Type B pancreatic cell (in vitro differentiated cells): ENCODE measurements at places on chromosomes 4 and X.

GRCh38 chr4:31482691-31483090 lies 762.5 kb downstream of the PCDH7 start:
- H3K27ac ChIP-seq: no peak overlapping the region
- no peak for DNase-seq
- no peaks in the 10 kb centered on the region for H3K27me3 ChIP-seq
- H3K36me3 ChIP-seq: no peaks in the 10 kb centered on the region

- H3K36me3 ChIP-seq: no peaks in the 10 kb centered on the region
- no peak for DNase-seq
- no peak overlapping the region for H3K27ac ChIP-seq
- H3K4me3 ChIP-seq: no peak overlapping the region
These were observed 674.3 kb upstream of the AMOT start for GRCh38 chrX:113514906-113515305.

- no peak for DNase-seq
- H3K36me3 ChIP-seq: no peaks in the 10 kb centered on the region
- no peak overlapping the region for H3K27ac ChIP-seq
- H3K4me1 ChIP-seq: peaks cover 39% of the 10 kb centered on the region
- no peak overlapping the region for H3K4me3 ChIP-seq
These were observed 129.8 kb upstream of the LIMCH1 start for GRCh38 chr4:41408150-41408549.

- H3K4me3 ChIP-seq: no peak overlapping the region
- peaks cover 10% of the 10 kb centered on the region for H3K27me3 ChIP-seq
- no peak for DNase-seq
- H3K27ac ChIP-seq: no peak overlapping the region
- H3K4me1 ChIP-seq: no peaks in the 10 kb centered on the region
These were observed 72.3 kb upstream of the ZNF518B start for GRCh38 chr4:10529291-10530136.

GRCh38 chr4:142194905-142195304 lies 558.5 kb downstream of the IL15 start:
- H3K4me1 ChIP-seq: no peaks in the 10 kb centered on the region
- no peak for DNase-seq
- no peak overlapping the region for H3K4me3 ChIP-seq

DNA sequence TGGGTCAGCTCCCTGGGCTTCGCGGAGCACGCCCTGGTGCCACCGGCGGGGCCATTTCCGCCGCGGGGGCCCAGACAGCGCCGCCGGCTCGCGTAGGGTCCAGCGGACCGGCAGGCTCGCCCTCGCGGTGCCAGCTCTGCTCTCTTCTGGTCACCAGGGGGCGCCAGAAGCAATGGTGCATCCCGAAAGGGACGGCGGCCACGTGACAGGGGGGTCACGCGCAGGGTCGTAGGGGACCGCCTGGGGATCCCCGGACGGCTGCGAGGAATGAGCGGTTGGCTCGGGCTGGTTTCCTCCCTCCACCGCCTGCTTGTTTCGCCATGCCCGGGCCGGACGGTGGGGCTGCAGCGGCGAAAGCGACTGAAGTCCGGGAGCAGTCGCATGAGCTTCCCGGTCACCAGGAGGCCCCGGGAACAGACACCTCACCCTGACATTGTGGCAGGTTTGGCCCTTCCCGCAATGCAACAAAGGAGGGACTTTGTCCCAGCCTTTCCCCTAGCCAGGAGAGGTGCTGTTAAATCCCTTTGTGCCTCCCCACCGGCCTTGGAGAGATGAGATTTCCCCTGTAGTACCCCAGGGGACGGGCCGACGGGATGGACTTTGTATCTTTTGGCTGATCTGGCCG lies 15.8 kb downstream of the ZCCHC12 start:
- H3K27ac ChIP-seq: no peak overlapping the region
- peak overlapping the region; percentile 73 for H3K4me3 ChIP-seq
- no peaks in the 10 kb centered on the region for H3K36me3 ChIP-seq

DNA sequence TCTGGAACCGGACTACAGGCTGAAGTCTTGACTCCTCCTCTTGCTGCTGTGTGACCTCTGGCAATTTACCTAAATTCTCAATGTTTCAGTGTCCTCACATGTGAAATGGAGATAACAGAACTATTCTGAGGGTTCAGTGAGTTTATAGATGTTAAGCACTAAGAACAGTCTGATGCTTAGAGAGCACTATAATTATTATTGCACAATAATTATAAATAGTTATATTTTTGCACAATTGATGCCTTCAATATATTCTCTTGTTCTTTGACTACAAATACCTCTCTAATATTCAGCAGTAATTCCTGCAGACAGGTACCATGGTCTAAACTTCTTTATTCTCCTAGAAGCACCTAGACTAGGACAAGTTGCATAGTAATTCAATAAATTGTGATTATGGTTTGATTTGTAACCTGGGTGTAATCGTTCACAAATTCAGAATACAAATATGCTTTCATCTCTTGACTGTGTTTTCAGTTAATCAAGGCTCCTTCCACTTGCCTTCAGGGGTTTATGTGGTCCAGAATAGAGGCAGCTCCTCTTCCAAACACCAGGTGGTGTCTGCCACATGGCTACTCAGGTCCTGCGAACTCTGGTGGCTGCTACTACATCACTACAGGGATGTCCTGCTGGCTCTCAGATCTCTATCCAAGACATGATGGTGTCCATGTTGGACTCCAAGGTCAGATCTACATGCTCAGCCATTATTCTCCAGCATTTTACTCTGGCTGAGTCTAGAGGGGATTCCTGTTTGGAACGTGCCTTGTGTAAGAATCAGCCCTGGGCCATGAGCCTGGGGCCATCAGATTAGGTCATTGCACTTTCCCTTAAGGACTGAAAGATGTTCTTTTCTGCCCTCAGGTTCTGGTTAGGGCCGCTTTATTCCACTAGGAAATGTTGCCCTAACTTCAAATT lies 103.4 kb downstream of the QRFPR start:
- H3K36me3 ChIP-seq: no peaks in the 10 kb centered on the region
- no peak for DNase-seq

DNA sequence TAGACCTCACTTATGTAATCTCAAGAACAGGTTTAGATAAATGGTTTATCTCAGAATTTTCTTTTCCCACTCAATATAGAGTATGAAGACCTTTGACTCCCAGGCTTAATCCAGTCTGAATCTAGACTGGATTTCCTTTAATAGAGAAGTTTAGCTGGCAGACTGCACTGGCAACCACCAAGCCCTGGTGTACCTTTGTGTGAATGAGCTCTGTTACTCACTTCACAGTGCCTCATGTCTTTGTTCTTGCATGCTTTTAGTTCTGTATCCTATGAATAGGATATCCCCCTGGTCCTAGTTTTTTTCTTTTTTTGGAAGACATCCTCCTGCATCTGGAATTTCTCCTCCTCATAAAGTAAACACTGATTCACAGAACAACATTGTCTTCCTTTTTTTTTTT lies 53.2 kb upstream of the MCUB start:
- no peak overlapping the region for H3K27ac ChIP-seq
- peaks cover 50% of the 10 kb centered on the region for H3K36me3 ChIP-seq
- no peak for DNase-seq
- no peak overlapping the region for H3K4me3 ChIP-seq
- no peaks in the 10 kb centered on the region for H3K27me3 ChIP-seq

DNA sequence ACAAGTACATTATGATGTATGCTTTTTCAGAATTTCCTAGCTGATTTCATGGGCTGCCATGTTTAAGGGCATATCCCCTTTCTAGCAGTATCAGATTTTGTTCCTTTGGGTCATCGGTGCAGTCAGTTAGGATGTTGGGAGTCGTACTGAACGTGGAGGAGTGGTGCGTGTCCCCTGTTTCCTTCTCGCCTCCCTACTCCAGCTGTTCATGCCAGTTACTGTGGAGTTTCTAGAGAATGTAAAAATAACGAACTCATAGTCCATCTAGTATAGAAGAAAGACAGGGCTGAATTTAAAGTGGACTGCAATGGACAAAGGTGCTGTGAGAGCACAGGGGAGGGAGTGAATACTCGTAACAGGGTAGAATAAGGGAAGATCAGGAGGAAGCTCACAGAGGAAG lies 111.3 kb downstream of the CEP135 start:
- H3K4me3 ChIP-seq: no peak overlapping the region
- H3K36me3 ChIP-seq: peaks cover 10% of the 10 kb centered on the region
- DNase-seq: no peak

DNA sequence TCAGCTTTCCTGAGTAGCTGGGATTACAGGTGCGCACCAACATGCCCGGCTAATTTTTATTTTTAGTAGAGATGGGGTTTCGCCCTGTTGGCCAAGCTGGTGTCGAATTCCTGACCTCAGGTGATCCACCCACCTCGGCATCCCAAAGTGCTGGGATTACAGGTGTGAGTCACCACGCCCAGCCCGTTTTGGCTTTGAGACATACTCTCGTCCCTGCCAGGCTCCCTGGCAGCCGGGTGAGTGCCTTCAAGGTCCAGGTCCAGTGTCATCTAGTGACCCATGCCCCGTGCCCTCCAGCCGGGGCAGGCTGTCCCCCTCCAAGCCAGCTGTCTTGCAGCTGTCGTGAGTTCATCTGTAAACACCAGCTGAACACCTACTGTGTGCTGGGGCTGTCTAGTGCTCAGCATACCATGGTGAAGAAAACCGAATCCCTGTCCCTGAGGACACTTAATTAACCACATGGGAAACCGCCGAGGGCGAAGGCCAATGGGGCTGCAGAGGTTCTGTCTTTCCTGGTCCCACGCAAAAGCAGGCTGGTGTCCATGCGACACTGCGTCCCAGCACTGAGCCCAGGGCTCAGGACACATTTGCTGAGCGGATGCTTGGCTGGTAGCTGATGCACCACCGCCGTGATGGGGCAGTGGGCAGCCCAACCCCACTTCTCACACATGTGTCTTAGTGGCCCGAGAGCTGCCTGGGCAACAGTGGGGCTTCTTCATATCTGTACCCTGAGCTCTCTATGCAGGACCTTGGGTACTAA lies 21.9 kb downstream of the NSG1 start:
- no peak overlapping the region for H3K4me3 ChIP-seq
- H3K4me1 ChIP-seq: no peaks in the 10 kb centered on the region
- no peaks in the 10 kb centered on the region for H3K27me3 ChIP-seq
- H3K36me3 ChIP-seq: peaks cover 4% of the 10 kb centered on the region

DNA sequence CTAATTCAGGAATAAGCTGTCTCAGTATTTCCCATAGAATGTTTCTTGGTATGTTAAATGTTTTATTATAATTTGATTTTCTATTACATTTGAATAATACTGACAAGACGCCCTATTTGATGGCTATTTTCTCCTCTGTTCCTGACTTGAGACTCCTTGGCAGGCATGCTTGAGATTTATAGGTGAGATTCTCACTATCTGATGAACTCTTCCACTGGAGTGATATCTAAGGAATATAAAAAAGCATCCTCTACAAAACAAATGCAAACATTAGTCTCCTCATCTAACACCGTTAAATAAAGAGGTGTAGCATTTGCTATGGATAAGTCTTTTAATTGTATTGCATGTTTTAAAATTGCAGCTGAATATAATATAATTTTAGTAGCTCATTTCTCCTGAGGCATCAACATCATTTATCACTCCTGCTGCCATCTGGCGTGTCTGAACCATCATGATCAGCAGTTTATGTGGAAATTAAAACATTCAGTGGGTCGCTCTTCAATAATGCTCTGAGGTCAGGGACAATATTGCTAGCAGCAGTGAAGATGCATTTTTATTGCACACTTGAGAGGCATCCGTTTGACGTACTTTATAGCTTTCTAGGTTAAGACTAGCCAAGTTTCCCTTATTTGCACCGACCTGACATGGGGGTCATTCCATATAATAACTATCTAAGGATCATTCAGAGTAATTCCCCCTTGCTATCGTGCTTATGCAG lies 210.4 kb upstream of the GALNTL6 start:
- peaks cover 4% of the 10 kb centered on the region for H3K4me1 ChIP-seq
- H3K27ac ChIP-seq: no peak overlapping the region
- H3K27me3 ChIP-seq: no peaks in the 10 kb centered on the region
- no peak overlapping the region for H3K4me3 ChIP-seq
- DNase-seq: no peak

DNA sequence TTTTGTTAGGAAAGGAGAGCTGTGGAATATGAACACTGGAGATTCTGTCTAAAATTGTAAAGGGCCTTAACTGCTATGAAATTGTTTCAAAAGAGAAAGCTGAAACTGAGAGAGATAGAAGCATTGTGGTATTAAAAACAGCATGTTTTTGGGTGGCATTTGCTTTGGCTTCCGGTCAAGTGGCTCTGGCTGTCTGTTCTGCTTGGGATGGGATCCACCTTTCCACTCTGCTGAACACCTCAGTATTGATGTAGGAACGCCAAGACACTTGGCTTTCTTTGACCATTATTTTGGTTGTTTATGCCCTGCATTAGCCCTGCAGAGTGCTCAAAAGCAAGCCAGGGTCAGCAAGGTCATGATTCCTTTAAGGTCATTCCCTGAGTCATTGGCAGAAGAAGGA lies 199.7 kb downstream of the SLC4A4 start:
- H3K4me1 ChIP-seq: peaks cover 14% of the 10 kb centered on the region
- H3K36me3 ChIP-seq: peaks cover 15% of the 10 kb centered on the region
- H3K27me3 ChIP-seq: no peaks in the 10 kb centered on the region
- no peak for DNase-seq

DNA sequence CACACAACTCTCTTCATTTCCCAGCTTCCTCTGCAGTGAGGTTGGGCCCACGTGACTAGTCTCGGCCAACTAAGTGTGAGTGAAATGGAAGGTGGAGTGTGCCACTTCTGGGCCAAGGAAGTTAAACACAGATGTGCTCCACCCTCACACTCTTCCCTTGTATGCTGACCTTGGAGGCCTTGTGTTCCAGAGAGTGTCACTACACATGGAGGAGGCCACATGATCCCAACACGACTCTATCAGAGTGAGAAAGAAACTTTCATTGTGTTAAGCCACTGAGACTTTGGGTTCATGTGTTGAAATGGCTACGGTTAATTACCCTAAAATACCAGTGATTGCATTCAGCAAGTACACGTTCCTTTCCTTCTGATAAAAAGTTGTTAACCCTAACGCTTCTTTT lies 55.1 kb downstream of the TBC1D9 start:
- H3K4me1 ChIP-seq: peaks cover 33% of the 10 kb centered on the region
- no peak overlapping the region for H3K4me3 ChIP-seq
- H3K27ac ChIP-seq: no peak overlapping the region
- DNase-seq: no peak
- H3K27me3 ChIP-seq: no peaks in the 10 kb centered on the region

- H3K4me1 ChIP-seq: no peaks in the 10 kb centered on the region
- H3K27ac ChIP-seq: no peak overlapping the region
- H3K36me3 ChIP-seq: peaks cover 31% of the 10 kb centered on the region
These were observed 17.3 kb downstream of the CTPS2 start for GRCh38 chrX:16695079-16695676.

DNA sequence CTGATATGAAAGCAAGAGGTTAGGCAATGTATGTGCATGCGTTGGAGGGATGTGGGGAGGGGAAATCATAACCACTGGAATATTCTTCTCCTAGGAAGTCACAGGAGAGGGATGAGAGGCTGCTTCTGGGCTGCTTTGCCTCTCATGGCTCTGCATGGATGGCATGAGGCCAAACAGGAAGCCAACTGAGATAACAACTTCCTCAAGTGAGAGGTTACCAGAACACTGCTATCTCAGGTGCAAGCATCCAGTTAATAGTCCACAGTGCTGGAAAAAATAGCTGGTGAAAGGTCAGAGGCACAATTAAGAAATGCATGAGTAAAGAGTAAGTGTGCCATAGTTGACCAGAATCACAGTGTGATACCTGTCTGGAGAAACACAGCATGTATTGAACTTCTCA lies 113.3 kb downstream of the ELOVL6 start:
- no peak overlapping the region for H3K27ac ChIP-seq
- peaks cover 6% of the 10 kb centered on the region for H3K4me1 ChIP-seq
- H3K27me3 ChIP-seq: no peaks in the 10 kb centered on the region
- DNase-seq: no peak
- no peak overlapping the region for H3K4me3 ChIP-seq
- peaks cover 11% of the 10 kb centered on the region for H3K36me3 ChIP-seq

- no peaks in the 10 kb centered on the region for H3K27me3 ChIP-seq
- H3K4me1 ChIP-seq: no peaks in the 10 kb centered on the region
- DNase-seq: no peak
- no peaks in the 10 kb centered on the region for H3K36me3 ChIP-seq
- H3K27ac ChIP-seq: no peak overlapping the region
These were observed 577.5 kb downstream of the IQCM start for GRCh38 chr4:149238097-149238496.
